ENCODE measurements at places on chromosomes 1 and 21.

- peak; percentile 34 for DNase-seq
Observed at GRCh38 chr1:174800216-174800851, 199.4 kb upstream of the CACYBP start.

- DNase-seq = no peak
Observed at GRCh38 chr1:36752891-36753361, 270.2 kb upstream of the CSF3R start.

DNA sequence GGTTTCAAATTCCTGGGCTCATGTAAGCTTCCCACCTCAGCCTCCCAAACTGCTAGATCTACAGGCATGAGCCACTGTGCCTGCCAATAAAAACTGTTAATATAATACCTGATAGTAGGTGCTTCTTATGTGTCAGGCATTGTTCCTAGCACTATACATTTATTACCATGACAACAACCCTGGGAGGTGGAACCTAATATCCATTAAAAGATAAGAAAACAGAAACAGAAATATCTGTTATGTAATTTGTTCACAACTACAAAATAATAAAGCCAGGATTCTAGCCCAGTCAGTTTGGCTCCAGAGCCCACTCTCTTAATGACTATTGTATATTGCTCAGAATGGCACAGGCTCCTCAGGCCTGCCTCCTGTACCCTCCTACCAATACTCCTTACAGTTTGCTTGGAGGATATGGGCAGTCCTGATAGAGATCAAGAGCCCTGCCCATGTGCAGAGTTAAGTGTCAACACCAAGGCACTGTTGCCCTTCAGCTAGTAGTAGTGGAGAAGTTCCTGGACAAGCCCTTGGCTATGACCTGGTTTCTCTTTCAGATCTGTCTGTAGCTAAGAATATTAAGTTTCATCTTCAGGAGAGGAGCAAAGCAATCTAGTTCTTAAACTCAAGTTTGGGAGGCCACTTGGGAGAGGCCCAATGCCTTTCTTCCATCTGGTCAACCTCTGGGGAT, 22.4 kb downstream of the RPL5 start:
- DNase-seq = no peak

DNA sequence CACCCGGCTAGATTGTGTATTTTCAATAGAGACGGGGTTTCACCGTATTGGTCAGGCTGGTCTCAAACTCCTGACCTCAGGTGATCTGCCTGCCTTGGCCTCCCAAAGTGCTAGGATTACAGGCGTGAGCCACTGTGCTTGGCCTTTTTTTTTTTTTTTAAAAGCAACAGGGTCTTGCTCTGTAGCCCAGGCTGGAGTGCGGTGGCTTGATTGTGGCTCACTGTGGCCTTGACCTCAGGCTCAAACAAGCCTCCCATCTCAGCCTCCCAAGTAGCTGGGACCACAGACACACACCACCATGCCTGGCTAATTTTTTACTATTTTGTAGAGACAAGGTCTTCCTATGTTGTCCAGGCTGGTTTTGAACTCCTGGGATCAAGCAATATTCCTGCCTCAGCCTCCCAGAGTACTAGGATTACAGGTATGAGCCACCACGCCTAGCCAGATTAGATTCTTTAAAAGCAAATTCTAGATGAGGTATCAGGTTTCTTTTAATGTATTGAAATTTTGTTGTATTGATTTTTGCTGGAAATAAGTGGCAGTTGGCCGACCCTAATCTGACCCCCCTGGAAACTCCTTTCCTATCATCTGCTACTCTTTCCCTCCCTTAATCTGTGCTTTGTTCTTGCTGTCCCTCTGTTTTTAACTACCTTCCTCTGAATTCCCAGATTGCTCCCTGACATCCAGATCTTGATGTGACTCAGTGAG, 26.6 kb downstream of the ZFYVE9 start:
- DNase-seq = no peak

GRCh38 chr1:200624679-200625335, 4.3 kb upstream of the KIF14 start:
- DNase-seq = no peak

GRCh38 chr21:35120631-35121180, 71.6 kb upstream of the RUNX1 start:
- DNase-seq = peak; percentile 33

- DNase-seq = no peak
Observed at GRCh38 chr1:41357451-41358101, 3.7 kb upstream of the FOXO6 start.

- DNase-seq = no peak
Observed at GRCh38 chr1:217564833-217565232, 66.1 kb downstream of the GPATCH2 start.

- DNase-seq = peak; percentile 74
Observed at GRCh38 chr1:54582566-54583306, 34.7 kb downstream of the ACOT11 start.

GRCh38 chr1:53982763-53983104, 35.3 kb downstream of the LDLRAD1 start:
- DNase-seq = peak; percentile 37

GRCh38 chr1:28193701-28194161, 17.2 kb upstream of the PTAFR start:
- DNase-seq = peak; percentile 11

DNA sequence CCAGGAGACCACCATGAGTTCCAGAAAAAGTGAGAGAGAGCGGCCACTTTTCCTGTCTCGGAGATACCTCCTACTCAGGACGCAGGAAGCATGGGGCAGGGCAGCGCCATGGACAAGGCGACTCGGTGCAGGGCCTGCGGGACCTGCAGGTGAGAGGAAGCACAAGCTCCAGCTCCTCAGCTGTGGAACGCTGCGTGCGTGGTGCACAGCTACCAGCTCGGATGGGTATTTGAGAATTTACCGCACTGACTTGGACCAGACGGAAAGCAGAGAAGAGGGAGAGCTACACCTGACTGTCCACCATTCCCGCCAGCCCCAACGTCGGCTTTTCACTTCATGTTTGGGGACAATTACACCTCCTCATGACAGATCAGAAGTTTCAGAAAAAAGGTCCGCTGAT, 8.2 kb upstream of the CDK11A start:
- DNase-seq = no peak

- peak; percentile 84 for DNase-seq
Observed at GRCh38 chr1:160400223-160400645, at the start of gene VANGL2. Gene VANGL2, plus strand, starts transcription at chr1:160400564. Its CDS starts 15,274 bp downstream, at chr1:160415838.

DNA sequence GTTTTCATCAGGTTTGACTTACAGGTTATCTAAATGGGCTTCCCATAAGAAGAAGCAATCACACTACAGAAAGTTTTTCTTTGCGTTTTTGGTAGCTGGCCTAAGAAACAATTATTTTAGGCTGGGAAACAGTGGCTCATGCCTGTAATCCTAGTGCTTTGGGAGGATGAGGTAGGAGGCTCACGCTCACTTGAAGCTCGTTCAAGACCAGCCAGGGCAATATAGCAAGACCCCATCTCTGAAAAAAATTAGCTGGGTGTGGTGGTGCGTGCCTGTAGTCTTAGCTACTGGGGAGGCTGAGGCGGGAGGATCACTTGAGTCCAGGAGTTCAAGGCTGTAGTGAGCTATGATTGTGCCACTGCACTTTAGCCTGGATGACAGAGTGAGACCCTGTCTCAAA, 1.6 kb upstream of the REN start:
- DNase-seq = no peak

GRCh38 chr1:93061895-93062792, 16.9 kb upstream of the MTF2 start:
- no peak for DNase-seq

- no peak for DNase-seq
Observed at GRCh38 chr1:3560251-3560871, 50.9 kb downstream of the MEGF6 start.

GRCh38 chr1:31797216-31797615, 18.6 kb downstream of the SPOCD1 start:
- DNase-seq = no peak

DNA sequence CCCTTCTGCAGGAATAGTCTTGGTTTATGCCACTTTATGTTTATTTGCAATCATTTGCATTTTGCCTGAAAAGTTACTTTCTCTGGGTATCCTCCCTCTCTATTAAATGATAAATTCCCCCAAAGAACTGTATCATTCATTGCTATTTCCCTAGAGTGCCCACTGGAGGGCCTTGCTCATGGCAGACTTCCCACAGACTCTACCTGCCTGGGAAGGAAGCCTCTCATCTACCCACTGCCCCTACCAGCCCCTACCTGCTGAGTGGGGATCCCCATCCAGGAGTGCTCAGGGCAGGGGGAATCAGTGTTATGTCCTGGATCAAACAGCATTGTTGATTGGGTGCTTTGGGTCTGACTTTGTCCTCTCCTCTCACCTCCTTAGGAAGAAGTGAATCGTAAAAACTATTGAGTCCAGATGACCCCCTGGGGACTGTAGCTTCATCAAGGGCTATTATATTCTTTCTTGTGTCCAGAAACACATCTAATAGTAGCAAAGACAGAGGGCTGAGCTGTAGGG, 6.8 kb upstream of the LRRN2 start:
- no peak for DNase-seq

- DNase-seq = peak; percentile 61
Observed at GRCh38 chr1:204989266-204990058, 53.5 kb upstream of the CNTN2 start.

All from left kidney (tissue), 8 donors.